Sciatic nerve (tissue), 2 donors: ENCODE measurements at places on chromosomes 6 and 20. TPM values are rescaled to one million over a fixed set of nuclear protein-coding genes. Genes with fewer than 3 reads are reported as not detected.

WFDC5 gene
- total RNA-seq = not detected

GSTA4 gene
- total RNA-seq = 24.1 TPM

MLN gene
- total RNA-seq = not detected

TGM2 gene
- total RNA-seq = 70.3 TPM
